ENCODE measurements at places on chromosomes 5 and 9. TPM values are rescaled to one million over a fixed set of nuclear protein-coding genes. Genes with fewer than 3 reads are reported as not detected.

DNA sequence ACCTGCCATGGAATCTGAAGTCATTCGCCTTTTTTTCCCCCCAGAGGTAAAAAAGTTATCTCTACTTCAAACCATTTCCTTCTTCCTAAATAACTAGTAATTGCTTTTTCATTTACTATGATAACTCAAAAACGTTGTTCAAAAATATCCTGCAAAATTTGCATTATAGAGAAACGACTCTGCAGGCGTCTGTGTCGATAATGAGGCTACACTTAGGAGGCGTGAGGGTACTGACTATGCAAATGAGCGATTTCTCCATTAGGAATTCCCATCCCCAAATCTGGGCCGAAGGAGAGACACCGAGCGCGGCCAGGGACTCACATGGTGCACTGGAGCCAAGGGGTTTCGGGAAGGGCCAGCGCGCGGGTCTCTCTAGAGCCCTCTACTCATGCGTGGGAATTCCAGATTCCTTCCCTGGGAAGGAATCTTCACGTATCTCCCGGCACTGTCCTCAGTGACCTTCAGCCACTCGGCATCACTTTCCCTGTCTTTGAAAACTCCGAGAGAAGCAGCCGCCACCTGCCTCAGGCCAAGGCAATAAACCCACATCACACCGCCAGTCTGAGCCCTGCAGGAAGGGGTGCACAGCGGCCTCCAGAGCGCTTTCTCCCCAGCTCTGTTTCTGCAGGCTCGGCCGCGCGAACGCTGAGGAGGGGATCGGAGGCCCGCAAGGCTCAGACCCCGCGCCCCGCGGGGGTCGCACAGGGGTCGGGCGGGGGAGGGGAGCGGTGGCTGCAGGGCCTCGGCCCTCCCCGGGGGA is 718 bp upstream of the DENND4C start:
- peak; percentile 79 for DNase-seq

DNA sequence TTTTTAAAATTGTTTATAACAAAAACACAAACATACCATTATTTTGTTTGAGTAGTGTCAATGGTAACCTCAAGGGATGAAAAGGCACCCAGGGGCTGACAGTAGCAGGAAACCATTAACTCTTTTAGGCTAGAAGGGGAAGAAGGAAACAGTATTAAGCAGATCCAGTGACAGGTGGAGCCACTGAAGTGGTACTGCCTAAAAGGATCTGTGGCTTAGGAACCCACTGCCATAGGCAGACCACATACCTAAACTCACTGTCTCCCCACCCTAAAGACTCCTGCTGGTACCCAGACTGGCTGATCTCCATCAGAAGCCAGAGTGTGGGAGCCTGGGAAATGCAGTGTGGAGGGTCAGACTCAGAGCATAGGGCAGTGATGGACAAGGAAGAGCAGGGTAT is 13.5 kb downstream of the RLN1 start:
- no peak for DNase-seq

SNCB gene
- 0.67 TPM for total RNA-seq

- no peak for DNase-seq
Measured at GRCh38 chr5:42990892-42991291, 49.2 kb downstream of the ANXA2R start.

GGTA1 gene
- 15.2 TPM for total RNA-seq

DNA sequence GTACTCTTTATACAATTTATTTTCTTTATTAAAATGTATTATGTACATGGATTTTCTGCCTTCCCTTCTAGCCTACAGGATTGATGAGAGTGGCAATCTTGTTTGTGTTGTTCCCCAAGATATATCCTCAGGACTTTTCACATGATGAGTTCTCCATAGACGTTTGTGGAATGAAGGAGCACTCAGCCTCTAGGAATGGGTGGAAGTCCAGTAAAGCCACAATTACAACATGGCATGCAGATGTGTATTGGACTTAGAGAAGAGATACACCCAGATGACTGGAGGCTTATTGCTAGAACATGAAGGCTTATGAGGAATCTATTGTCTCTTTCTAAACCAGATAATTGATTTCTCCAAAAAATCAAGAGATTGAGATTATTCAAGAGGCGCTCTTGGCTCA is 8.2 kb upstream of the DOCK2 start:
- DNase-seq, result no peak

FOXD1 gene
- not detected for total RNA-seq

- DNase-seq, result no peak
Measured at GRCh38 chr5:143432658-143433239, 29.3 kb upstream of the NR3C1 start.

DNA sequence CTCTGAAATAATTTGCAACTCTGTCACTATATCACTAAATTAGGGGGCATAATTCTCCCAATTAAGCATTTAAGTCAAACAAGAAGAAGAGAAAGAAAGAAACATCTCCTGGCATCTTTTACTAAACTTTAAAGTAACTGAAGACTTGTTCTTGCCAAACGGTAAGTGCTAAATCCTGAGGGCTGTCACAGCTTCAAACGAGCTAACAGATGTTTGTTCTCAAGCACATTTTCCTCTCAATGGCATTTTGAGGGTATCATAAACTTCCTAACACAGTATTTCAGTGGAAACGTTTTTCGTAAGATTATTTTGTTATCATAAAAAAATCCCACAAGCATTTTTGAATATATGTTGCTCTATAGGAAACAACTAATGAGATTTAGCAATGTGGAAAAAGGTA is 169.5 kb upstream of the TAS2R1 start:
- no peak for DNase-seq

Data from right atrium auricular region (tissue), 2 donors.